Neuronal stem cell (in vitro differentiated cells): ENCODE measurements at places on chromosomes 2 and 18.

DNA sequence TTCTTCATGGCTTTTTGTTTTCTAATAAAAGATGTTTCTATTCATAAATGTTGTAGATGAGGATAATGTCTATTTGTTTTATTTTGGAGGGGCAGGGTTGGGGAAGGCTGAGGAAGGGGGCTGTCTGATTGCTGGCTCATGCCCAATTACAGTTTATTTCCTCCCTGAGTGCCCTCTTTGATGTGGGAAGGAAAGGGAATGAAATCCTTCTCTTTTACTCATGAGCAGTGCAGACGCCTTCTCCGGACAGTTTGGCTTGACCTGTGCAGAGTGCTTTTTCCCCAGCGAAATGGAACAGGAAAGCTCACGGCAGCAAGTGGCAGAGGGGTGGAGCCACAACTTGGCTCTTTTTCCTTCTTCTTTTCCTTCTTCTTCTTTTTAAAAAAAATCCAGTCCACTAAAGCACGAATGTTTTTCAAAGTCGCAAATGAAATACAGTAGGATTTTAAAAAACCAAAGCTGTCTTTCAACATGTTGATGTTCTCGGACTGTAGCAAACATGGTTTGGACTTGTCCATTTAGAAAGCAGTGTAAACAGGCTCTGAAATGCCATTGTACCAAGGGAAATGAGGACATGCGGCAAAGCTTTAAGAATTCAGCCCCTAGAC lies 34.5 kb downstream of the RAB31 start:
- no peak for DNase-seq

- DNase-seq = no peak
Observed at GRCh38 chr2:86195808-86196387, 636 bp upstream of the IMMT start.

DNA sequence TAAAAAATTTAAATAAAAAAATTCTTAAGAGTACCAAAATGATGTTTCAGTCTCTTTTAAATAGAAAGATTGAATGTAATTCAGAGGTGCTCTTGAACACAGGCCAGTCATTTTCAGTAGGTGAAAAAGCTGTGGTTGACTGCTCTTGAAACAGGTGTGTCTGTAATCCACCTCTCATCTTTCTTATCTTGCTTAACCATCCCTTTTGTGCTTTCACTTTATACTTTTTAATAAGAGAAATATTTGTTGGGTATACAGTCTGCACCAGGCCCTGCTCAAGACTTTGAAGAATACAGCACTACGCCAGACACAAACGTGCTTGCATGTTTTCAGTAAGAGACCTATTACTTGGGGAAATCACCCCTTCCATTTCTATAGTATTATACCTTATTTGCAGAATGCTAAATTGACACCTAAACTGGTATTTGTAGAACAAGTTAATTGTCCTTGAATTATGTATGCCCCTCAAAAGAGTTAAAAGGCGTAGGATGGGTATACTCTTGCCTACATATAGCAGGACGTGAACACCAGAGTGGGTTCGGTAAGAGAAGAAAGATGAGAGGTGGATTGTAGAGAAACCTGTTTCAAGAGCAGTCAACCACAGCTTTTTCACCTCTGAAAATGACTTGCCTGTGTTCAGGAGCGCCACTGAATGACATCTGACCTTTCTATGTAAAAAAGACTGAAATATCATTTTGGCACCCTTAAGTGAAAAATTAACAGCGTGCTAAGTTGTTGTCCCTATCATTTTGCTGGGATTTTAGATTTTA lies 4.0 kb upstream of the RTN4 start:
- no peak for DNase-seq

GRCh38 chr18:43193336-43193735 lies 77.9 kb upstream of the RIT2 start:
- no peak for DNase-seq

GRCh38 chr2:206756816-206757215 lies 8.3 kb downstream of the MDH1B start:
- no peak for DNase-seq

- no peak for DNase-seq
Observed at GRCh38 chr18:28003451-28003850, 173.5 kb downstream of the CDH2 start.

GRCh38 chr2:40431600-40431955 lies 20.3 kb downstream of the SLC8A1 start:
- DNase-seq = no peak

- no peak for DNase-seq
Observed at GRCh38 chr18:47619771-47620448, 310.5 kb downstream of the SMAD2 start.

- no peak for DNase-seq
Observed at GRCh38 chr2:185219981-185220380, 518.6 kb upstream of the FSIP2 start.
